ENCODE measurements at places on chromosomes 7 and 10.

DNA sequence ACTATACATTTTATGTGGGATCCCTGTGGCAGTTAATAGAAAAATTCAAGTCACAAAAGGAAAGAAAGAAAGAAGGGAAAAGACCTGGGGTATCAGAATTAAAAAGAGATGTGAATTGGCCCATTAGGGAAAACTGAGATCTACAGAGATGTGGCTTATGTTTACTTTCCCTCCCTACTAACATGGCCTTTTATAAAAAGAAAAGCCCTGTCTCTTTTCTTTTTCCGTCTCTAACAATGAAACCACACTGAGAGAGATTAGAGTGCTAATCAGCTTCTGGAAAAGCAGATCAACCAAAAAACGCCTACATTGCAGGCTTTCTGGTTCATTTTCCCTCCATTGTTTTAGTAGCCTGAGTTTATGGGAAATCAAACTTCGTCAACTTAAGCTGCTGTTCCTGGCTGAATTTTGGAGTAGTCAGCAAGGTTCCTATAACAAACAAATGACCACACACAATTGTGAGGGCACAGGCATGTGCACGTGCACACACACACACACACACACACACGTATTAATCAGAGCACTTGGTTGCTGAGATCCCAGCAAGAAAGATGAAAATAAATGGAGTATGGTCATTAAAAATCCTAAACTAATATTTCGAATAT, 235.1 kb downstream of the SORCS1 start:
- no peak for DNase-seq

DNA sequence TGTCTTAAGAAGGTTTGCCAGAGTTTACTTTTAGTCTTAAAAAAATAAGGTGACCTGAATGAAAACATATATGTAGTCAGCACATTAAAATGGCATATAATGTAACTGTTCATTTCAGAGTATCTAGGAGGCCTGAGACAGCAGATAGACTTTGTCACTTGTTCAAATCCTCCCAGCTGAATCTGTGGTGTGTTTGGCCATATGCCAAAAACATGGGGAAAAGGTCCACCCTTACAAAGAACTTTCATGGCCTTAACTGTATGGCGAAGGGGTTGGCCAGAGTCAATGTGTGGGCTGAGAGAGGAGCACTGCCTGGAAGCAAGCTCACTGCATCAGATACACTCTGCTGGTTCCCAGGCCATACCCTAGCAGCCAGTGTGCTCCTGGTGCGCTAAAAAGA, 113.7 kb downstream of the ALOX5 start:
- DNase-seq = no peak

GRCh38 chr7:52639981-52640380, 395.5 kb upstream of the POM121L12 start:
- DNase-seq = peak; percentile 23

GRCh38 chr7:155813546-155814315, 1.5 kb upstream of the SHH start:
- DNase-seq = no peak

DNA sequence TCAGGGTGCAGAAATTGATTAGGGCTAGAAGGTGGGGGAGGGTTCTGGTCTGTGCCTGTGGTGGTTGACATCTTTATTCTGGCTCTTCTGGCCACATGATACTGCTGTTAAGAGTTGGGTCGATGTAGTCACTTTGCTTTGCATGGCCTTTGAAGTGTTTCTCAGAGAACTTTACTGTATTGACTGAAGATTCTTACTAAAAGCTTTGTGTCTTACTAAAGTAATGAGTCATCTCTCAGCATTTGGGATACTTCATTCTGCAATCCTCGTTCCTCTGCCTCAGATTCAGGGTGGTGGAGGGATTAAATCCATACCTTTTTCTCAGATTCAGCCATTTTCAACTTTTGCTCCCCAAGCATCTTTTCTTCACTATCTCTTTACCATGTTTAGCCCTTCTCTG, 38.6 kb downstream of the STEAP4 start:
- no peak for DNase-seq

DNA sequence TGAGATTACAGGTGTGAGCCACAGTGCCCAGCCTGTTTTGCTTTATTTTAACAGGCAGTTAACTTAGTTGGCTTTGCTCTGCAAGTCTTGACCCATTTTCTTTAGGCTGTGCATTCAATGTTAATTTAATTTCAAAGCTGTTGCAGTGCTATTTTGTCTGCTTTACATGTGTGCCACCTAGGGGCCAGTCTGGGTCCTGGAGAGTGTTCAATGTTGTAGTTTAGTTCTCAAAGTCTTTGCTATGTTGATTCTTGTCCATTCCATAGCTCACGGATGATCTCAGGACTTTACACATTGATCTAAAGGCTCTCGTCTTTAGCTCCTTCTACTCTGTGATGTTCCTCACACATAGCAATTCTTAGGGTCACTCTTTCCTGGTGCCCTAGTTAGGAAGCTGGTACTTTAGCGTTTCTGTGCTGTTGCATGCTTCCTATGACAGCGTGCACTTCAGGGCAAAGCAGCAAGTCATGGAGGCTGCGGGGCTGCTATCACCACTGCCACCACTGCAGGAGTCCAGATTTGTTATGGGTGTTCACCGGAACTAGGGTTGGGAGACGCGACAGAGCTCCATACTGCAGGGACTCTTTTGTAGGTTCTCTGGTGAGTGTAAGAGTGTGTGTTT, 16.4 kb upstream of the ABCA13 start:
- no peak for DNase-seq

DNA sequence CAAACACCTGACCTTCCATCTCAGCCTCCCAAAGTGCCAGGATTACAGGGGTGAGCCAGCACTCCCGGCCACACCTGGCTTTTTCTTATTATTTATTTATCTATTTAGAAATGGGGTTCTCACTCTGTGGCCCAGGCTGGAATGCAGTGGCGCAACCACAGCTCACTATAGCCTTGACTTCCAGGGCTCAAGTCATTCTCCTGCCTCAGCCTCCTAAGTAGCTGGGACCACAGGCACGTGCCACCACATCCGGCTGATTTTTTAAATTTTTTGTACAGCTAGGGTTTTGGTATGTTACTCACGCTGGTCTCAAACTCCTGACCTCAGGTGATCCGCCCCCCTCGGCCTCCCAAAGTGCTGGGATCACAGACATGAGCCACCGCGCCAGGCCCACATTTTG, 56.9 kb upstream of the MYL10 start:
- DNase-seq = no peak

DNA sequence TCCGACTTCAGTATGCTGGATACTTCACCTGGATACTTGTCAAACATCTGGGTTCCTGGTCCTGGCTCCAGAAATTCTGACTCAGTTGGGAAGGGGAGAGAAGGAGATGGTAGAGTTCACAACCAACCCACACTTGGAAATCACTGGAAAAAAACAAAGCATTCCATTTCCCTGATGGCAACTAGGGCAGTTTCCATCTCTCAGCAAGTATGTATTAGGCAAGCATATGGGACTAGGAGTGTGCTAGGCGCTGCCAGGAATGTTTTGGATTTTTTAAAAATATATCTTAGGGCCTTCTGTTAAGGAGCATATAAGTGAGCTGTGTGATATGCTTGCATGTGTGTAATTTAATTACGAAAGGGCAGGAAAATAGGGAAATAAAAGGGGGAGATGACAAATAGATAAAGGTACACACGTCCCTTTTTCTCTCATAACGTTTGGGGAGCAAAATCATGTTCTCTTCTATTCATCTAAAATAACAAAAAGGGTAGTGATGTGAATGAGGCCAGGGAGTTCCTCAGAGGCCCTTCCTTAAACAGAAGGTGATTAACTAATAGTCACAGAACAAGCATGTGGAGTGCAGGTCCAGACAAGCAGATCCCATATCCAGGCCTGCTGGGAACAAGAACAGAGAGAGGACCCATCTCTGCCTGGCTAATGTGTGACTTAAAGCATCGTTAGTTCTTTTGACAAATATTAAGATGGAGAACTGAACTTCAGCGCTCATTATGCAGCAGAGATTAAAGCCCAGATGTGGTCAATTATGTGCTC, 64.5 kb upstream of the NFE2L3 start:
- DNase-seq = no peak

- DNase-seq = no peak
Observed at GRCh38 chr7:34841326-34841725, 183.3 kb downstream of the NPSR1 start.

GRCh38 chr10:48638739-48639527, 34.1 kb upstream of the ARHGAP22 start:
- no peak for DNase-seq

DNA sequence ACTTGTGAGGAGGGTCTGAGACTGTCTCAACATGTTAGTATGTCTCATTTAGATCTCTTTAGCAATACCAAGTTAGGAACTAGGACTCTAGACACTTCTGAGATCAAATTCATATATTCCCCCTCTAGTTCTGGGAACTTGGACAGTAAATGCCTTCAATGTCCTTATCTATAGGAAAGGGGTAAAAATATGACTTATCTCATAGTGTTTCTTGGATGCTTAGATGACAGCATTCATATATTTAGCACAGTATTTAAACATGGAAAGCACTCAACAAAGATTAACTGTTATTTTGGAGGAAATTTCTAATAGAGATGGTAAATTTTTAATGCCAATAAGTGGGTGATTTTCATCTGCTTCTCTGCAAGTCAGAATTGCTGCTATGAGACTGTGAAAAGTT, 154.6 kb downstream of the CTNNA3 start:
- no peak for DNase-seq

- DNase-seq = no peak
Observed at GRCh38 chr10:11533328-11533781, 78.1 kb downstream of the USP6NL start.

GRCh38 chr10:77082601-77083252, 554.9 kb downstream of the KCNMA1 start:
- DNase-seq = peak; percentile 74

DNA sequence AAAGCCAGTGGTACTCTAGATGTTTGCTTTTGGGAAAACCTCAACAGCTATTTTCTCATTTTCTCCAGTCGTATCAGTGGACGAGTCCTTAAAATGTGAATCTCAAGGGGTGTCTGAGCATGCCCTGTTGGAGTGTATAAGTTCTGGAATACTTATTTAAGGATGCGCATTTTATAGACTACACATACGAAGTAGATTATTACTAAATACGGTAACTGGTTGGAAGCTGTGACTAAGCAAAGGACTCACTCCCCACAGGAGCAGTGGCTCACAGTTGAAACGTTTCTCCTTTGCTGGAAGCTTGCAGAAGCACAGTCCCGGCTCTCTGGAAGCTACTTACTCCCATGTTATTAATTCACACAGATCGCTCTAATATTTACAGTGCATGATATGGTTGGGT, 90.8 kb upstream of the DNAJB6 start:
- DNase-seq = no peak

DNA sequence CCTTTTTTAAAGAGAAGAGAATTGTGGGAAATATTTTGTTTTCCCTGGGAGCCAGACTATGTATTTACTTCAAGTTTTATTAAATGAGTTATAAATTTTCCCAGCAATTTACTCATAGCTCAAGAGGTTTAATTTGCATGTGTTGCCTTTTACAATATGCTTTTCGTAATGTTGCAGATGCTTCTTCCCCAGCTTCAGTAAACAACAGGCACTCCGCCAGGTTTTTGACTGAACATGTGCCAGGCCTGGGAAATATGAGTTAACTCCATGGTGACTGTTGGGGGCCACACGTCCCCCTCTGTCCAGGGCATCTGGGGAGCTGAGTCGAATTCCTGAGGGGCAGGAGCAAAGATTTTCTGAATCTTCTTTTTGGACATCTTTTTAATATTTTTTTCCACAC, 545.7 kb downstream of the LRMDA start:
- DNase-seq = no peak

DNA sequence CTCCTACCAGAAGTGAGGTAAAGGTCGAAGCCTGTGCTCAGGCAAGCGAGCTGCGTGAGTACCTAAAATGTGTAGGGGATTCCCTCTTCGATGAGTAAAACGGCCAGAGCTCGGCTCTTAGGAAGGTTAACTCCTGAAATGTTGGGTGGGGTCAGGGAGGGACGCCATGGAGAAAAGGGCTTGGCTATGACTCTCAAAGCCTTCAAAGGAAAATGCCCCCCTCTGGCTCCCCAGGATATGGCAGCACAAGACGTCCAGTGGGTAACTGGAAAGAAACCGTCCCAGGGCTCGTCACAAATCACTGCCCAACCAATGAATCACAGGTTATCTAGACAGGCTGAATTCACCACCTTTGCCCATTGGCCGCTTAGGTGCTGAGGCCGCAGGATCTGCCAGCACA, 58.0 kb downstream of the CALML3 start:
- DNase-seq = no peak

DNA sequence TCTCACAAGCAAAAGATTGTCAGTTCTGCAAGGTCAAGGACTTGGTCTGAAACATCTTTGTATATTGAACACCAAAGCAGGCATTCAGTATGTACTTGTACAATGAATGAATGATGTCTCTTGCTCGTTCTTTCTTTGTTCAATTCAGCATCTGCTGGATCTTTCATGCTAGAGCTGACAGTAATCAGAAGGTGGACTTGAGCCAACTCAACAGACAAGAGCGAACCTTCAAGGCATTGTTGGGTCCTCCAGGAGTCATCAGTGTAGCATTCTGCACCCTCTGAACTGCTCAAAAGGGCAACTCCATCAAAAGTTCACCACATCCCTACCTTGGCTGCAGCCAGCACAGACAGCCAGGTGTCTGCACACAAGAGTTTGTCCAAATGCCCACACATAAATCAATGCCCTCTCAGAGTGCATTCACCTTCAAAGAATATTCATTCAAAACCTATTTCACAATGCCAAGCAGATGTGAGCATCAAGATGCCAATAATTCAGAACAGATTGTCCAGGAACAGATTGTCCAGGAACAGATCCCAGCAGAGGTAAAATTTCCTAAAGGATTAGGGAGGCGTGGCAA, 386.7 kb downstream of the CALN1 start:
- DNase-seq = no peak

DNA sequence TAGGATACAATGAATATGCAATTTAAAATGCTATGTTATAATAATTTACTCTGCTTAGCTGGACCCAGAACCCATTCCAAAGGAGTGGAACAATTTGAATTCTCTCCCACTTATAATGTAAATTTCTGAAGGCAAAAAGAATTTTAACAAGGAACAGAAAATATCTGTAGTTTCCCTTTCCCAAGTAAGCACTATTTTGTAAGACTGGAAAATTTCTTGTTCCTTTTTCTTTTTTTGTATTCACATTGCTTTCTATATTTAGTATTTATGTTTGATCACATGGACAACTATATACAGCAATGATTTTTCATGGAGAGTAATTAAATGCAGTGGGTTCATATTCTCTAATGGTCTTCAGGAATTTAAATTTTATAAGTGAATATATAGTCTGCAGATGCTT, 127.4 kb downstream of the GPR85 start:
- DNase-seq = no peak

DNA sequence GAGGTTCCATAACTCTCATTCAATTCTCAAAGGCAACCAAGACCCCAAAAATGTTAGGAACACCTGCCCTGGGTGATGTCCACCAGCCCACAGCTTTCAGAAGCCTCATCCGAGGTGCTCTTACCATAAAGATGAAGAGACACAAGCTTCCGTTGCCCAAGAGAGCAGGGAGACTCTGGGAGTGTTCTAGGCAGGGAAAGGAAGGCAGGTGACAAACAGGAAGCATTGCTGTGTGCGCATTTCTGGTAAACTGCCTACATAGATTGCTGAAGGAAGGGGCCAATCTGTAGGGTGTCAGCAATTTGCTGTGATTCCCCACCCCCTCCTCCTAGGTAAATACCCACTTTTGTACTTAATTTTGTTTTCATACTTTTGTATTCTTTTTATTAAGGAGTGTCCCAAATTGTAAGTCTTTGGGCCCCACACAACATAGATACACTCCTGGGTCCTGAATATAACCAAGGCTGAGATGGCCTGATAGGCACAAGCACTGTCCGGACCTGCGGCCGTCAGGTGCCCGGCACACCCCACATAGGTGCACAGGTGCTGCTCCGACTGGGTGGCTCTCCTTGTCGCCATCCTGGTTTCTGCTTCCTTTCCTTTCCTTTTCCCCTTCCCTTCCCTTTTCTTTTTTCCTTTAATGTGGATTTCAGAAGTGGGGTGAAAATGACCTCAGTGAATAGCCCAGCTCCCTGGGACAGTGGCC, 51.4 kb upstream of the SMNDC1 start:
- DNase-seq = no peak

Data from iPS DF 19.7 (cell line).